ENCODE measurements at places on chromosomes 12 and 14. TPM values are rescaled to one million over a fixed set of nuclear protein-coding genes. Genes with fewer than 3 reads are reported as not detected.

GRCh38 chr12:68175557-68176061 lies 16.1 kb upstream of the IFNG start:
- DNase-seq: no peak

DNA sequence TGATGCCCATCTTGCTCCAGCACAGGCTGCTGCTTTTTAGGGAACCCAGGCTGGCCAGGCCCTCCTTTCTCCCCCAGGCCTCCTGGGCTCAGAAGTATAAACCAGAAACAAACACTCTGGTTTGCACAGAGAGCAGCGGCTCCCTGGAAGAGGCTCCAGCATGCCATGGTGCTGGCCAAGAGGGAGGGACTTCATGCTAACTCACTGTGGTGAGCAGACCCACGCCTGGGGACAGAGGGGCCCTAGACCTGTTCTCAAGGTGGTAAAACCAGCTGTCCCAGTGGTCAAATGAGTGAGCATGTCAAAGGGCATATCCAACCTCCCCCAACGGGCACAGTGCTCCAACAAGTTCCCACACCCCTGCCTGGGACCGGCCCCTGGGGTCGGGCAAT lies 15.5 kb downstream of the BCL11B start:
- DNase-seq: no peak

GRCh38 chr12:111775205-111776193 lies 8.8 kb downstream of the ALDH2 start:
- DNase-seq: peak; percentile 82

DNA sequence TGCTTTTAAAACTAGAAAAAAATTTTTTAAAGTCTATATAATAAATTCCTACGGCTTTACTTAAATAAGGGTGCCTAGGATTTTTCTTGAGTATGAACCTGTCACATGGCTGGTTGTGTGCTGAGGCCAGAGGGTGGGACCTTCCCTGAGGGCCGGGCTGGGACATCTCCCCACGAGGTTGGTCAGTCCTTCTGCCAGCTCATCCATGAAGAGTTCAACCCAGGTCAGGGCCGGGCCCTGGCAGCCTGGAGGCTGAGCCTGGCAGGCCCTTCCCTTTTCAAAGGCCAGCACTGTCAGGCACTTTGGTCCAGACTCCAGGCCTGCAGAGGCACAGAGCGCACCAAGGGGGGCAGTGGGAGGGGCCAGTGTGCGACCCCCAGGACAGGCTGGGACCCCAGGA lies 31.7 kb downstream of the TNFAIP2 start:
- DNase-seq: no peak

Gene ADCY6
- polyA plus RNA-seq: 71.6 TPM
